ENCODE measurements at places on chromosomes 7 and 10. TPM values are rescaled to one million over a fixed set of nuclear protein-coding genes. Genes with fewer than 3 reads are reported as not detected.

Gene CRYGN
- 1.7 TPM for total RNA-seq

Gene CALHM3
- total RNA-seq = not detected

Gene NRCAM
- total RNA-seq = 1.8 TPM

Gene RET
- 2.5 TPM for total RNA-seq

- peak; percentile 93 for DNase-seq
Measured at GRCh38 chr7:42262964-42263363, 26.0 kb upstream of the GLI3 start.

Gene ARHGEF5
- 9.0 TPM for total RNA-seq

DNA sequence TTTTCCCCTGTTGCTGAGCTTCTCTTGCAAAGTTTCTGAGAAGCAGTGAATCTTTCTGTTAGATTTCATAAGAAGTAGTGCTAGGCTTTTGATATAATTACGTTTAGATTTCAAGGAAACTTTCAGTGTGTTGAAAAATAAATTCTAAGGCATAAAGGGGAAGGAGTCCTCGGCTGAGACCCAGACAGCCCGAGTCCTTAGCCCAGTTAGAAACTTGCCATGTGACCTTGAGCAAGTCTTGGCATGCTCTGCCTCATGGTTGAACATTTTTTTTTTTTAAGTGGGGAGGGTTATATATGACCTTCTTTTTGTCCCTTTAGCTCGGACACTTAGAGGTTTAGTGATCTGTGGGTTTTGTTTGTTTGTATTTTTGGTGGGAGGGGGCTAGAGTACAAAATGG is 117.5 kb downstream of the TCF7L2 start:
- no peak for DNase-seq

Gene TEX47
- total RNA-seq = not detected

Gene GIMAP7
- total RNA-seq = 41.8 TPM

Gene CPN1
- not detected for total RNA-seq

DNA sequence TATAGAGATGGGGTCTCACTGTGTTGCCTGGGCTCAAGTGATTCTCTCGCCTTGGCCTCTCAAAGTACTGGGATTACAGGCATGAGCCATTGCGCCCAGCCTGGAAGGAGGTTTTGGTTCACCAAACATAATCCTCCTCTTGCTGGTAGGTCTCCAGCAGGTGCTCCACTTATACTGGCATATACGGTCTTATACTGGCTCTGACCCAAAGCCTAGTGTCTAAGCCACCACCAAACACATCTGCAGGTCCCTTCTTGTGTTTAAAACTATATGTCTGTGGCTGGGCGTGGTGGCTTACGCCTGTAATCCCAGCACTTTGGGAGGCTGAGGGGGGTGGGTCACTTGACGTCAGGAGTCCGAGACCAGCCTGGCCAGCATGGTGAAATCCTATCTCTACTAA is 5.4 kb downstream of the MBLAC1 start:
- DNase-seq = no peak

DNA sequence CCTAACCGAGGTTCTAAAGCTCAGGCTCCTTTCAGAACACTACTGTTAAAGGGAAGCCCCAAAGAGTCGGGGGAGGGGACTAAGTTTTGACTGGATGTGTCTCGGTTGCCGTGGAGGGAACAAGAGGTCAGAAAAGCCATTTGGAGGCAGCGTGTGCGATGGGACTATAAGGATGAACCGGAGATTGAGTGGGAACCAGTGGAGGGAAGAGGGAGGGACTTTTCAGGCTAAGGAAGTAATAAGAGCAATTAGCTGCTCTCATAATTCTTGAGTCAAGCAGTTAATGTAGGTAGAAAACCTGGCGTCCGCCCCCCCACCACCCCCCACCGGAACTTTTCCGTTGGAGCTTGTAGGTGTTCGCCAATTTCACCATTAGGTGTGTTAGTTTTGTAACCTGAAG is 491 bp upstream of the AKAP9 start:
- DNase-seq = peak; percentile 45

- no peak for DNase-seq
Measured at GRCh38 chr7:36263095-36263484, 110.0 kb downstream of the EEPD1 start.

Gene NUTM2B
- total RNA-seq = 0.42 TPM
